Esophagus squamous epithelium (tissue), 5 donors: ENCODE measurements at places on chromosomes 11 and 22. TPM values are rescaled to one million over a fixed set of nuclear protein-coding genes. Genes with fewer than 3 reads are reported as not detected.

The ADORA2A gene
- 2.5 TPM for total RNA-seq

The MRGPRX4 gene
- not detected for total RNA-seq

The UCP2 gene
- total RNA-seq = 26.7 TPM

The INPP5J gene
- total RNA-seq = 0.57 TPM

The TREH gene
- 0.09 TPM for total RNA-seq

The FJX1 gene
- total RNA-seq = 10.6 TPM

The HIPK3 gene
- total RNA-seq = 43.8 TPM

The RIBC2 gene
- 0.76 TPM for total RNA-seq

The C1QTNF5 gene
- total RNA-seq = 14.7 TPM

The OR10A6 gene
- not detected for total RNA-seq

The APOA5 gene
- total RNA-seq = not detected

The MPPED1 gene
- total RNA-seq = not detected

The SCO2 gene
- 7.9 TPM for total RNA-seq

The EPS8L2 gene
- total RNA-seq = 163 TPM

The EIF3D gene
- 250 TPM for total RNA-seq

The MISFA gene
- 2.5 TPM for total RNA-seq

The OR5T3 gene
- total RNA-seq = not detected

The NXPE4 gene
- total RNA-seq = 0.15 TPM

The FAM83F gene
- total RNA-seq = 25.5 TPM

The DBX1 gene
- total RNA-seq = not detected

The HTR3B gene
- 0.64 TPM for total RNA-seq

The ZDHHC8 gene
- total RNA-seq = 22.9 TPM

The LRRC75B gene
- 4.0 TPM for total RNA-seq

The MTMR3 gene
- 36.7 TPM for total RNA-seq

The ELFN2 gene
- total RNA-seq = not detected

The OR52H1 gene
- total RNA-seq = 0.38 TPM

The OR6T1 gene
- not detected for total RNA-seq

The SERPIND1 gene
- 0.38 TPM for total RNA-seq

The C2CD3 gene
- total RNA-seq = 19.1 TPM

The KREMEN1 gene
- 46.9 TPM for total RNA-seq

The KLHL35 gene
- 0.95 TPM for total RNA-seq

The FADS3 gene
- 6.9 TPM for total RNA-seq

The CRACR2B gene
- 4.5 TPM for total RNA-seq

The FXYD6 gene
- 0.61 TPM for total RNA-seq

The WDR74 gene
- 42.0 TPM for total RNA-seq

The BATF2 gene
- total RNA-seq = 0.76 TPM

The SYT7 gene
- total RNA-seq = 2.9 TPM

The DRD4 gene
- not detected for total RNA-seq

The TNNT3 gene
- not detected for total RNA-seq

The CCDC15 gene
- 2.9 TPM for total RNA-seq

The PNPLA5 gene
- not detected for total RNA-seq

The OR4S1 gene
- not detected for total RNA-seq

The AP1B1 gene
- 63.5 TPM for total RNA-seq

The VSIG2 gene
- 9.7 TPM for total RNA-seq
